NCI-H2107 (cell line): ENCODE measurements at places on chromosomes 4 and X.

DNA sequence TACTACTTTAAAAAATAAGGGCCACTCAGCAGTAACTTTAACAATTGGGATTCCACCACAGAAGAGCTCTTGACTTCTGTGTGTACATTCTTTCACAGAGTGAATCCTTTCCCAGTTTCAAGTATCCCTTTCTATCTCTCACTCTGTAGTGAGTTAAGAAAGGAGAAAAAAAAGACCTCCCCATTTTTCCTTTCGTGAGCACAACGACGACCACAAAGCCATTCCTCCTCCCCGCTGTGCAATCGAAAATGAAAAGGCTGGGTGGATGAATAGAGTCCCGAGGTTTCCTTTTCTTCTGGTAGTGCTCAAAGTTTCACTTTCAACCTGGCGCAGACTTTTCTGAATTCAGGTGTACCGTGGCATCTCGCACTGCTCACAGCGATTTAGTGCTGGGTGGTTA lies 58.0 kb downstream of the TAB3 start:
- no peak for DNase-seq

DNA sequence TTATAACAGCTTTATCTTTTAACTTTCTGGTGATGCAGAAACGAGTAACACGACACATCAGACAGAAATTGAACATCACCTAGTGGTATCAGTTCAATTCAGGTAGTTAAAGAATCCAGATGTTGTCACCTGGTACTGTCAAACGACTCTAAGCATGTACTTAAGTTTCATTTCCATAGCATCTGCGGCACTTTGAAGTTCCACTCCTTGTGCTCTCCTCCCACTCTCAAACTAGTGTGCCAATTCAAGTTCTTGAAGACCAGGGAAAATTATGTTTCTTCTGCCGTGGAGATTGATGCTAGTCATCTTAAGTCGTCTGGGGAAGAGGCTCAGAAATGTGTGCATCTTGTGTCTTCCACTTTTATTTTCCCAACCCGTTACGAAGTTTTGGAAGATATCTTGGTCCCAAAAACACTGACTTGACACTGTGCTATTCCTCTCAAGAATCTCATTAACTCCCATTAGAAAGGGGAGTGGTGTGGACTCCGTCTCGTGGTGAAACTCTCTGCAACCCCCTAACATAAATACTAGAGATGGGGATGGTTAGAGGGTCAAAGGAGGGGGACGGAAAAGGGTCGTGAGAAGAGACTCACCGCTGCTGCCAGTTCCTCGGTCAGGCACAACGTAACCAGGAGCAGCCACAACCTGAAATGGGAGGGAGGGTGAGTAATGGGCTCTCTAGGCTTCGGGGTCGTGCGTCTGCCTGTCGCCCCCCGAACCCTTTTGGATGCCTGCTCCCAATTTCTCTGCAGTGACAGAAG lies 693 bp downstream of the COL4A6 start:
- DNase-seq: no peak

DNA sequence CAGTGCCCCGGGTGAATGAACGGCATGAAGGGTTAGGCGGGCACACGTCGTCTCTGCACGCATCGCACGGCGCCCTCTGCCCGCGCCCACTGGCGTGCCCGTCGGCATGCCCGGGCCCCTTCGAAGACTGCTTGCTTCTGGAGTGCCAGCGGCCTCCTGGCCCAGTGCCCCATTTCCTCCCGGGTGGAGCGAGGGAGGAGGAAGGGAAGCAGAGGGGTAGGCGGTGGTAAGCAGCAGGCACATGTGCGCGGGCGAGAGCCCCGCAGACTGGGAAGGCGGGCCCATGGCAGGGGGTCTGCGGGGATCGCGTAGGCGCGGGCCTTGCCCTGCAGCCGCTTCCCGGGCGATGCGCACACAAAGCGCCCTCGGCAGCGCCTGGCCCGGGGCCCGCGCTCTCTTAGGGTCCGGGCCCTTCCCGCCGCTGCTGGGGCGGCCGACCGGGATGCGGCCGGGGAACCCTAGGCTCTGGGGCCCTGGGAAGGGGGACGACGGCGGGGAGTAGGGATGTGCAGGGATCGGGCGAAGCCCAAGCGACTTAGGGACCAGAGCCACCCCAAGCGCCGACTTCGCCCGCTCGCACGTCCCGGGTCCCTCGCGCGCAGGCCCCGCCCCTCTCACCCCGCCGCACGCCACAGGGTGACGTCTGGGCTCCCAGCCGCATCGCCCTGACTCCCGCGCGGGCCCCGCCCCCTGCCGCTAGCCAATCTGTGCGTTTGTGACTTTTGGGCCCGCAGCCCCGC lies 866 bp upstream of the EMD start:
- DNase-seq: no peak

DNA sequence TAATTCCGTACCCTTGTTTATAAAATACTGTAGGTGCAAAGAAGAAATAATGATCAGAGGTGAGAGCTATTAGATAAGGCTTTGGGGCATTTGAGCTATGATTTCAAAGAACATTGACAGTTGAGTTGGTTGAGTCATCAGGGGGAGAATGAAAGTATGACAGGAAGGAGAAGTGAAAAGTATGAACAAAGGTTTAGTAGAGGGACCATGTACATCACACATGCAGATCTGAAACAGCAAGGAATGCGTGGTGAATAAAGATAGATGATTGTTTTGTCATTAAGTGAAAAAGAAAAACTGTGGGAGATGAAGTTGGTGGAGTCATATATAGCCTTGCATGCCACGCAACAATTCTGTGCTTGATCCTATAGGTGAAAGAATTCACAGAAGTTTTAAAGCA lies 163.1 kb downstream of the ARAP2 start:
- DNase-seq: no peak

GRCh38 chr4:77773101-77773500 lies 46.1 kb downstream of the CNOT6L start:
- DNase-seq: no peak

DNA sequence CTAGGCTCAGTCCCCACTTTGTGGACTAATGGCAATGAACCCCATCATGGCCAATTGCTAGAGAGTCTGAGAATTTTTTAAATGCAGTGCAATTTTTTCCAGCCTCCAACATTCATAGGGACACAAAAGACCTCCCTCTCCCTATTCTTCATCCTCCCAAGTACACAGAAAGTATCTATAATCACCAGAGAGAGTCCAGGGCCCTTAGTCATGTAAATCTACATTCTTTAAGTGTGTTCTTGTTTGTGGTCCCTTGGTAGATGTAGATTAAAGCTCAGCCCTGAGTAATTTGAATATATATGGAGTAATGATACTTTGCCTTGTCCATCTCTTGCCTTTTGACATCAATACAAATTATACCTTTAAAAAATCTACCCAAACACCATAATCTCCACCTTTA lies 51.3 kb upstream of the ATXN3L start:
- no peak for DNase-seq

DNA sequence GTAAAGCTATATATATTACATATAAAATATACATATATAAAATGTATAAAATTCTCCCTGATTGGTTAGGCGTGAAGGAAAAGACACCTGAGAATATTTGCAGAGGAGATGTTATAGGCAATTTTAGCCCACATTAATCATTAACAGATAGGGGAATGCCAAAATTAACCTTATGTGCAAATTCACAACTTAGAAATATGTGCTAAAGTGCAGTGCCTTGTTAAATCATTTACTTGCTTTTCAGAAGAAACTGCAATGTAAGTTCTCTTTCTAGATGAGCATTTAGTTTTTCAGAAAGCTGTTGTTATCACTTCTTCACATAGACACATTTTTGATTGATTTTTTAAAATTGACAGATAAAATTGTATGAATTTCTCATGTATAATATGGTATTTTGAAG lies 5.6 kb downstream of the TASL start:
- DNase-seq: no peak

DNA sequence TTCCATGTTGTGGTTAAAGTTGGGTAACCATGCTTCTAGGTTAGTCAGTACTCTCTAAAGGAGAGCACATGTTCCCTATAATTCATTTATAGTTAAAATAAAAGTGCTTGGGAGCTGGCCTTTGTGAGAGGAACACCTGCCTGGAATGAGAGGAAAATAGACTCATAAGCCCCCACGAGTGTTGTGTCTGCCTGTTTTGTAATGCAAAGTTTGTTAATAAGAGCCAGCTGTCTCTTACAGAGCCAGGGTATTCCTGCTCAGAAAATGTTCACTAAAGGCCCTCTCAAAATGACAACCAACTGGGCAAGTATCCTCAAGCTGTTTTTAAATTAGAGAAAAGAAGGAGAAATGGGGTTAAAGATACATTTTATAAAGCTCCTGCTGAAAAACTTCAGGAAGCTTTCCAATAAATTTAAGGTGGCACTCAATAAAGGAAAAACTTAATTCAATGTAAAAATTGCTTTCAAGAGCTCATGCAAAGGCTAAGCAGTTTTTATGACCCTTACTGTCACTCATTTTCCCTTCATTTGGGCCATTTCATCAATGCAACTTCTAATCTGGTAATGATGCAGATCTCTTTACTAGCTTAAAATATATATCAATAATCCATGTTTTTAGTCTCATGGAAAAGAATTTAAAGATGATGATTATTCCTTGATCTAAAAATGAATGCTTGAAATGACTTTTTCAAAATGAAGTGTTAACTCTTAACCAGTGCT lies 793.6 kb downstream of the STPG2 start:
- DNase-seq: no peak

DNA sequence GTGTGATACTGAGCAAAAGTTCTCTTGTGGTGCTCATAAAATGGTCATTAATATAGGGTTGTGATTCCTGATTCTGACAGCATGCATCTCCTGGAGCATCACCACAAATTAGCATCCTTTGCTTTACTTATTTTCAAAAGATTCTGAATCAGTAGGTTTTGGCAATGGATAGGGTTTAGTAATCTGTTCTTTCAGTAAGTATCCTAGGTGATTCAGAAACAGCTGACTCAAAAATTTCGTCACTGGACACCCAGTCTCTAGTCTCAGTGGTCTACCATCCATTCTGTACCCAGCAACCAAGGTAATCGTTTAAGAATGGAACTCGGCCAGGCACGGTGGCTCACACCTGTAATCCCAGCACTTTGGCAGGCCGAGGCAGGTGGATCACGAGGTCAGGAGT lies 4.1 kb downstream of the CBLL2 start:
- DNase-seq: no peak

GRCh38 chr4:187251896-187252295 lies 528.2 kb upstream of the FAT1 start:
- no peak for DNase-seq

DNA sequence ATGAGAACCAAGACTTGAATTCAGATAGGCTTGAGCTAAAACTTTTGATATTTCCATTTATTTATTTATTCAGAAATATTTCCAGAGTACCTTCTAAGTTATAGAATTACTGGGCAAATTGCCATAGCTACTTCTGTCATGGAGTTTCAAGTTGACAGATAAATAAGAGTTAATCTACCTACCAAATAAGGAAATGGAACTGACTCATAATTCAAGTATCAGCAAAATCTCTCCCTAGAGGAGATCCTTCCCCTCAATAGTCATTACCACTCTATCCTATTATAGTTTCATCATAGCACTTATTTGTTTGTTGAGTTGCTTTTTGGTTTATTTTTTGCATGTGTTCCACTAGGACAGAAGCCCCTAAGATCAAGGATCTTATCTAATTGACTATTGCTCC lies 48.8 kb upstream of the CCSER1 start:
- no peak for DNase-seq

GRCh38 chrX:53317365-53318069 lies 36.1 kb upstream of the IQSEC2 start:
- DNase-seq: peak; percentile 10

DNA sequence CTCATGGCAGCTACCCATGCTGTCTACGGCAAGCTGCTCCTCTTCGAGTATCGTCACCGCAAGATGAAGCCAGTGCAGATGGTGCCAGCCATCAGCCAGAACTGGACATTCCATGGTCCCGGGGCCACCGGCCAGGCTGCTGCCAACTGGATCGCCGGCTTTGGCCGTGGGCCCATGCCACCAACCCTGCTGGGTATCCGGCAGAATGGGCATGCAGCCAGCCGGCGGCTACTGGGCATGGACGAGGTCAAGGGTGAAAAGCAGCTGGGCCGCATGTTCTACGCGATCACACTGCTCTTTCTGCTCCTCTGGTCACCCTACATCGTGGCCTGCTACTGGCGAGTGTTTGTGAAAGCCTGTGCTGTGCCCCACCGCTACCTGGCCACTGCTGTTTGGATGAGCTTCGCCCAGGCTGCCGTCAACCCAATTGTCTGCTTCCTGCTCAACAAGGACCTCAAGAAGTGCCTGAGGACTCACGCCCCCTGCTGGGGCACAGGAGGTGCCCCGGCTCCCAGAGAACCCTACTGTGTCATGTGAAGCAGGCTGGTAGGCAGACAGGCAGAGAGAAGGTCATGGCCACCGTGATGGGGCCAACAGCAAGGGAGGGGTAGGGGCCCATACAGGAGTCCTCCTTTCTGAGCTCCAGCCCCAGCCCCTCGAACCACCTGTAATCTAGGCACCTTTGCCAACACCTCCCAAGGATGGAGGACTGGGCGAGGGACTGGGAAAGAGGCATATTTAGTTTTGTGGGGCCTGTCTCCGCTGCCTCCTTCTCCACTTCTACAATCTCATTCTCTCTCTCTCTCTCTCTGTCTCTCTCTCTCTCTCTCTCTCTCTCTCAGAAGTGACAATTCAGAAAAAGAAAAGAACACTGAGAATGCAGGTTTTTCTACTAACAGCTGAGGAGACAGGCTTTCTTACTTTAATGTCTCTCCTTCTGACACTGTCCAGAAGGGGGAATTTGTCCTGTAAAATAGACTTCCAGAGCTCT lies 4.7 kb upstream of the TSPYL2 start:
- DNase-seq: no peak

- DNase-seq: no peak
These were observed 66.9 kb downstream of the ANXA3 start for GRCh38 chr4:78618436-78618835.

GRCh38 chrX:11949291-11949690 lies 189.0 kb upstream of the FRMPD4 start:
- DNase-seq: no peak

- DNase-seq: no peak
These were observed 43.1 kb downstream of the SOWAHB start for GRCh38 chr4:76854858-76855257.

DNA sequence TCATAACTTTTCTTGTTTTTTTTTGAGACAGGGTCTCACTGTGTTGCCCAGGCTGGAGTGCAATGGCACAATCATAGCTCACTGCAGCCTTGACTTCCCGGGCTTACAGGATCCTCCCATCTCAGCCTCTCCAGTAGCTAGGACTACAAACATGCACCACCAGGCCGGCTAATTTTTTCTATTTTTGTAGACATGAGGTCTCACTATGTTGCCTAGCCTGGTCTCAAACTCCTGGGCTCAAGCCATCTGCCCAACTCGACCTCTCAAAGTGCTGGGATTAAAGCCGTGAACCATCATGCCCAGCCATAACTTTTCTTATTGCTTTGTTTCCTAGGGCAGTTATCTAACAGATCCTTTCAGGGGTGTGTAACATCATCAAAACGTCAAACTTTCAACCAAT lies 11.8 kb downstream of the SEC24D start:
- DNase-seq: no peak

DNA sequence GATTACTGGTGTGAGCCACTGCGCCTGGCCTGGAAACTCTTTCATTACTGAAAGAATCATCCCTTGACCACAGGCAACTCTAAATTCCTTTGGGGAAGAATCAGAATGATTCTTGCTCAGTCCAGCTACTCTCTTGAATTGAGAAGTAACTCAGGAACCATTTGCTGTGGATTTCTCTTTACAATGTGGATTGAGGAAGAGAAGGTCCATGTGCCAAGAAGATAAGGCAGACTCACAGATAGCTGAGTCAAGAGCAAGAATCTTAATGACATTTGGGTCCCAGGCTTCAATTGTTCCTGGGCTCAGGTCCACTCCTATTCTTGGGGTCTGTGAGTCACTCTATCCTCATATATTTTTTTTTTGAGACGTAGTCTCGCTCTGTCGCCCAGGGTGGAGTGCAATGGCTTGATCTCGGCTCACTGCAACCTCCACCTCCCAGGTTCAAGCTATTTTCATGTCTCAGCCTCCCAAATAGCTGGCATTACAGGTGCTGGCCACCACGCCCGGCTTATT lies 6.2 kb upstream of the MGARP start:
- DNase-seq: no peak
